ENCODE measurements at places on chromosomes 2 and 18.

DNA sequence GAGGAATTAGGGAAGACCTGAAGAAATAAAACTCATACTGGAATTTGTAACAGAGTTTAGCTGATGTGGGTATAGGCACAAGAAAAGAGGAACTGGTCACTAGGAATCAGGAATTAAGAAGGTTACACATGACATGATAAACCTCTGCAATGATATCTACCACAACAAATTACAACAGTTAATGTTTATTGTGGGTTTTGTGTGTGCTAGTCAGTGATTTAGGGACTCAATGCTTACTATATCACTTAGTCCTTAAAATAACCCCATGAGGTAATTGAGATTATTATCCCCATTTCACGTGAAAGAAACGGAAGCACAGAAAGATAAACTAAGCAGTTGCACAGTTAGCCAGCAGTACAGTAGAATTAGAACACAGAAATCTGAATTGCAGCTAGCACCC, 415.8 kb upstream of the ZEB2 start:
- DNase-seq: no peak

- DNase-seq: peak; percentile 43
These were observed 652 bp downstream of the PPM1B start for GRCh38 chr2:44169155-44169898.

DNA sequence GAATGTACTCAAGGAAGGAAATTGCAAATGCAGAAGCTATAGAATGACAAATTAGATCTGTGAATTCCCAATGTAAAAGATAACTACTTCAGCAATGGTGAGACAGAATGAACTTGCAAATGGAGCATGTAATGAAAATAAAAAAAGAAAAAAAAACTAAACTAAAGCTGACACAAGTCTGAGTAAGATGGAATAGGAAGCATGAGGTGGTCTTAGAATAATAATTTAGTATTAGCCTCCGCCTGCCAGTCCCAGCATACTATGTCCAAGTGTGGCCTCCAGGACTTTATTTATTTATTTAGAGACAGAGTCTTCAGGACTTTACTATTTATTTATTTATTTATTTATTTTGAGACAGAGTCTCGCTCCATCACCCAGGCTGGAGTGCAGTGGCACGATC, 37.4 kb upstream of the SLC39A10 start:
- no peak for DNase-seq

DNA sequence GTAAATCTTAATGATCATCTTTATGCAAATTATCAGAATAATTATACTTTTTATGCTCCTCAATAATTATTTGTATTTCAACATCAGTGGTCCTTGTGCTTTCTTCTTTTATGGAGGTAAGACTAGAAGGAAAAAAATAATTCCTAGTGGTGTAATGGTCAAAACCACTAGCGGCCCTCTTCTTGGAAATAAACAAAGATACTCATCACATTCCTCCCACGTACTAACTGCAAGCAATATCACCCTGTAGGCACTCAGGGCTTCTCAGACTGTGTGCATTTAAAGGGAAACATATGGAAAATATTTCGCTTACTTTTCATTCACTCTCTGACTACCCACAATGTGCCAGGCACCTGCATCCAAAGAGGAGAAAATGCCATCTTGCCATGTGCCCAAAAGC, 263.7 kb downstream of the DOK6 start:
- no peak for DNase-seq

- no peak for DNase-seq
These were observed 10.8 kb downstream of the YPEL5 start for GRCh38 chr2:30157616-30158015.

All from GM03348 (cell line).